ENCODE measurements at places on chromosomes 2 and 18.

DNA sequence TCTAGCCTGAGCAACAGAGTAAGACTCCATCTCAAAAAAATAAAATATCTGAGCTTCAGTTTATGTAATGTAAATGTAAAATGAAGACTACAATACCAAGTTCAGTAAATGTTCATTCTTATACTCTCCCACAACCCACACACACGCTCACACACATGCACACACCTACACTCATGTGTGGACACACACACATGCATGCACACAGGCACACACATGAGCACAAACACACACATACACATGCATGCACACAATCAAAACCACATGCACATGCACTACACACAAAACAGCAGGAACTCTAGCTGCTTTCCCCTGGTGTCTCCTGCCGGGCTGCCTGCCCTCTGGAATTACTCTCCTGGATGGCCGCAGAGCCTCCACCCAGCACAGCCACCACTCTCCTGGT, 90.6 kb downstream of the GFPT1 start:
- DNase-seq: no peak

GRCh38 chr2:10276481-10277292, 26.0 kb upstream of the HPCAL1 start:
- DNase-seq: no peak

GRCh38 chr18:7117390-7118355, at the start of gene LAMA1:
Gene LAMA1, minus strand, starts transcription at chr18:7117797. Its CDS starts 77 bp downstream, at chr18:7117720.
- no peak for DNase-seq

DNA sequence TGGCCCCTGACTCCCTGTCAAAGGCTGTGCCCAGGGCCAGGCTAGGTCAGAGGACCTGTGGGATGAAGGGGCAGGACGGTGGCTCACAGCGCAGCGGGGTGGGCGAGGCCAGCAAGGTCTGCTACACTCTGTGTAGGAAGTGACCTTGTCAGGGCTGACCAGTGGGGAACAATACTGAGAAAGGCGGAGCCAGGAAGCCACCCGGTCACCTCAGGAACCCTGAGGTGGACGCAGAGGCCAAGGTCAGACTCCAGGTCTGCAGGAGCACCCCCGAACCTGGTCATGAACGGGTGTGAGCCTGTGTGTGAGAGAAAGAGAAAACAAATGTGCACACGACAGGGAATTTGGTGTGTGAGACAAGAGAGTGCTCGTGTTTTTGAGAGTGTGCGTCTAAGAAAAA, 72.3 kb downstream of the SMAD7 start:
- no peak for DNase-seq

- DNase-seq: no peak
These were observed 22.4 kb upstream of the STAT1 start for GRCh38 chr2:191036363-191036762.

GRCh38 chr18:3453540-3454364, 3.8 kb downstream of the TGIF1 start:
- no peak for DNase-seq

- DNase-seq: no peak
These were observed 13.2 kb upstream of the SLC25A52 start for GRCh38 chr18:31773774-31774476.

GRCh38 chr2:31429759-31430438, 15.4 kb upstream of the XDH start:
- no peak for DNase-seq

- no peak for DNase-seq
These were observed 17.2 kb downstream of the EHBP1 start for GRCh38 chr2:62722679-62723078.

Data from stimulated activated CD8-positive, alpha-beta memory T cell treated with anti-CD3 and anti-CD28 coated beads, Interleukin-7, amount 100 ng/mL, for 1 hour (primary cell).